SJSA1 (cell line): ENCODE measurements at places on chromosomes 6 and 20. TPM values are rescaled to one million over a fixed set of nuclear protein-coding genes. Genes with fewer than 3 reads are reported as not detected.

Gene NKAIN4
- not detected in 2 replicates for total RNA-seq

Gene FHL5
- total RNA-seq, result not detected in 2 replicates

Gene ZHX3
- 9.6 and 19.3 TPM in 2 replicates for total RNA-seq

DNA sequence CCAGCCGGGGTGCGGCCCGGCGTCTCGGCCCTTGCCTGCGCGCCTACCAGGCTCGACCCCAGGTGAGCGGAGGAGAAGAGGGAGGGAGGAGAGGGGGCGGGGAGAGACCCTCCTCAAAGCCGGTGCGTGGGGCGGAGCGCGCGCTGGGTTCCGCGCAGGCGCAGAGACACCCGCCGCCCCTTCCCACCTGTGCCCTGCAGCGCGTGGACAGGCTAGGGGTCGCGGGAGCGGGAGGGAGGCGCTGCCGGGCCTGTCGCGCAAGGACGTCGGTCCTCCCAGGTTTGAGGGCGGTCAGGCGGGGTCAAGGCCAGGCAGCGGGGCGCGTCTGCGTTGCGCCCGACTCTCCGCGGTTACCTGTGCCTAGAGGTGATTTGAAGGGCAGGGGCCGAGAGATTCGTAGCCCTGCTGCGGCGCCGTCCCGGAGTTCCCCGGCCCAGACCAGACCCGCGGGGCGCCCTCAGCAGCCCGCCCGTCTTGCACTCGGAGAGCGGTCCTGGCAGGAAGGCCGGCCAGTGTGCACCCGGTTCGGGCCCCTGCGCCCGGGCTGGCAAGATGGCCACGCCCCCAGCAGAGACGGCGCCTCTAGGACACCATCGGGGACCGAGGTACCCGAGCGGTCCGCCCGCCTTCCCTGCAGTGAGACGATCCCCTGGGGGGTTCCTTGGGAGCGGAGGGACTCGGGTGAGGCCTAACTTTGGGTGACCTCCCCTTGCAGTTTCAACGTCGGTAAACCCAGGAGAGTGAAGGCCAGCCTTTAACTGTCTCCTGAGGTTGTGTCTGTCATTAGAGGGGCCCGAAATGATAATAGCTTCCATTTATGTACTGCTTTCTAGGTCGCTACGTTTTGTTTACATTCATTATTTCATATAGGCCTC, 546 bp downstream of the C6orf136 start:
- no peaks in the 10 kb centered on the region for H3K27me3 ChIP-seq
- peak overlapping the region; percentile 83 for H3K4me3 ChIP-seq
- H3K4me1 ChIP-seq, result peaks cover 11% of the 10 kb centered on the region
- peaks cover 36% of the 10 kb centered on the region for H3K36me3 ChIP-seq

DNA sequence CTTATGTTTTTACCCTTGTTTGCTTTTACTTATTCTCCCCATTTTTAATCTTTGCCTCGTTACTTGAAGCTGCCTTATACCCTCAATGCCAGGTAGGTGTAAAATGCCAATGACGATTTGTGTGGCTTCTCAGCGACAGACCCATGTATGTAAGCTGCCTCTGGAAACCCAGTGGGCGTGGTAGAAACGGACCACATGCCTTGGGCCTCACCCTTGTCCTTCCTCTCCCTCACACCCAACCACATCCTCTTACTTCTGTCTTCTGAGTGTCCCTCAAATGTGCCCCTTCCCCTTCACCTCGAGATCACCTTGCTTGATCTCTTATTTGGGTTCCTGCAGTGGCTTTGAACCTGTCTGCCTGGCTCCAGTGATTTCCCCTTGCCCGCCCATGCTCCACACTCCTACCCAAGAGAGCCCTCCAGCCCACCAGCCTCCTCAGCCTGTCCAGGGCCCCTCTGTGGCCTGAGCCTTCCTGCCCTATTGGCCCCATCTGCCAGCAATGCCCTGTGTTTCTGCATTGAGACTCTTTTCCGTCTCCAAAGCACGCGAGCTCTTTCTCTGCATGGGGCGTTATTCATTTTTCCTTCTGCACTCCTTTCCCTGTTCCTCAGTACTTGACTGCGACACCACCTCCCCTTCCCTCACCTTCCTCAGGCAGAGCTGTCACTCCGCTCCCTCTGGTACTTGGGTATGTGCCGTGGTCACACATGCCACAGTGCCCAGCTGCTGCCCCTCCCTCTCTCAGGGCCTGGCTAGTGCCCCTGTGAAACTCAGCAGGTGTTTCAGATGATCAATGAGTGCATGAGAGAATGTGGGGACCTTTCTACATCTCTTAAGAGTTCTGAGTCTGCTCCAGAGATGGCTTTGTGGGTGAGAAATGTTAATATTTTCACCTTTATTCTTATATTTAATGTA, 115.4 kb downstream of the SLX4IP start:
- no peak overlapping the region for H3K4me3 ChIP-seq
- no peaks in the 10 kb centered on the region for H3K27me3 ChIP-seq
- H3K36me3 ChIP-seq, result no peaks in the 10 kb centered on the region
- no peak overlapping the region for H3K27ac ChIP-seq
- DNase-seq, result no peak

DNA sequence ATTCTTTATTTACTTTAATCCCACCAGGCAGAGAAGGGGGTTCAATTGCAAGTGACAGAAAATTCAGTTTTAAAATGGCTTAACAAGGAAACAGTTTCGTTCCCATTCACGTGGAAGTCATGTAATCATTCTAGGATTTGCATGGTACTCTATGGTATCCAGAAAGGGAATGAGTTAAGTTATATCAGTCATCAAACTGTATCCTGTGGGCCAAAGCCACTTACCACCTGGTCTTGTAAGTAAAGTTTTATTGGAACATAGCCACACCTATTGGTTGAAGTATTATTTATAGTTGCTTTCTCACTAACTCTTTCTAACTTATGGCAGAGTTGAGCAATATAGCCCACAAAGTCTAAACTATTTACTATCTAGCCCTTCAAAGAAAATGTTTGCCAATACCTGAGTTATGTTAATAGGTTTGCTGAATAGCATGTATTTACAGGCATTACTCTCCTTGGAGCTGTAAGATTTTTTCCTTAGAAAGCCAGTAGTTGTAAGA, 10.2 kb upstream of the MMS22L start:
- no peaks in the 10 kb centered on the region; the same call in 1 of the 2 replicates for H3K27me3 ChIP-seq
- peak overlapping the region; percentile 22 for H3K27ac ChIP-seq
- H3K36me3 ChIP-seq, result no peaks in the 10 kb centered on the region
- H3K4me1 ChIP-seq, result peaks cover 26% of the 10 kb centered on the region
- DNase-seq, result no peak
- no peak overlapping the region for H3K4me3 ChIP-seq

- H3K36me3 ChIP-seq, result no peaks in the 10 kb centered on the region
- no peak for DNase-seq
- H3K4me1 ChIP-seq, result no peaks in the 10 kb centered on the region
Observed at GRCh38 chr20:46894971-46895905, 595 bp downstream of the EYA2 start.

- peaks cover 16% of the 10 kb centered on the region for H3K36me3 ChIP-seq
- no peaks in the 10 kb centered on the region for H3K4me1 ChIP-seq
- no peak overlapping the region for H3K4me3 ChIP-seq
- H3K27me3 ChIP-seq, result no peaks in the 10 kb centered on the region
- no peak overlapping the region for H3K27ac ChIP-seq
Observed at GRCh38 chr20:35934050-35934449, 20.3 kb downstream of the SCAND1 start.

DNA sequence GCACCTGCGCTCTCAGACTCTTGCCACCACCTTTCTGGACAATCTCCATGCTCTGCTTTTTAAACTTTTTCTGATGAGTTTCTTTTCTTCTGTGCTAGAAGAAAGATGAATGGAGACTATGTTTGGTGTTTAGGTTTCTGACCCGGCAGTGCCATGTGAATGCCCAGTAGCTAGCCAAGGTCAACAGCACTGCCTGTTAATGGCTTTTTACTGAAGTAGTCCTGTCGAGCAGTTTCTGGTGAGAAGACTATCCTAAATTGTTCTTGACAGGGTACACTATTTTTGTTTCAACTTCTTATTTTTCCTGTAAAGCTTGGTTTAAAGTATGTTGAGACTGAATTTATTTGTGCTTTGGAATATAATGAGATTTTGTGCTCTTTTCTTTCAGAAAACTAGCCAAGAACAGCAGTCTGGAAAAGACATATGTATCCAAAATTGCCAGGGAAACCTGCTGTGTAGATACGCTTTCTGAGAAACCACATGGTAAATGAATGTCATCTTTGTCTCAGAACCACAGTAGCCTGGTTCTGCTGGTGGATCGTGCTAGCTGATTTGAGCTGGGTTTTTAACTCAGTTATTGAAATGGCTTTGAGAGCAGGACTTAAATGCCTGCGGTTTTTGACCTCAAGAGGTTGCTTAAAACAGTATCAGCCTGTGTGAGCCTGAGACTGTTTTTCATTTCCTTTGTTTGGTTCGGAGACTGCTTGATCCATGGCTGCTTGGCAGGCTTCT, 48.1 kb downstream of the KCNS1 start:
- H3K27me3 ChIP-seq, result no peaks in the 10 kb centered on the region; the same call in 1 of the 2 replicates
- H3K4me1 ChIP-seq, result peaks cover 27% of the 10 kb centered on the region
- peak overlapping the region; percentile 39 for H3K27ac ChIP-seq
- H3K4me3 ChIP-seq, result no peak overlapping the region
- H3K36me3 ChIP-seq, result peaks cover 11% of the 10 kb centered on the region

DNA sequence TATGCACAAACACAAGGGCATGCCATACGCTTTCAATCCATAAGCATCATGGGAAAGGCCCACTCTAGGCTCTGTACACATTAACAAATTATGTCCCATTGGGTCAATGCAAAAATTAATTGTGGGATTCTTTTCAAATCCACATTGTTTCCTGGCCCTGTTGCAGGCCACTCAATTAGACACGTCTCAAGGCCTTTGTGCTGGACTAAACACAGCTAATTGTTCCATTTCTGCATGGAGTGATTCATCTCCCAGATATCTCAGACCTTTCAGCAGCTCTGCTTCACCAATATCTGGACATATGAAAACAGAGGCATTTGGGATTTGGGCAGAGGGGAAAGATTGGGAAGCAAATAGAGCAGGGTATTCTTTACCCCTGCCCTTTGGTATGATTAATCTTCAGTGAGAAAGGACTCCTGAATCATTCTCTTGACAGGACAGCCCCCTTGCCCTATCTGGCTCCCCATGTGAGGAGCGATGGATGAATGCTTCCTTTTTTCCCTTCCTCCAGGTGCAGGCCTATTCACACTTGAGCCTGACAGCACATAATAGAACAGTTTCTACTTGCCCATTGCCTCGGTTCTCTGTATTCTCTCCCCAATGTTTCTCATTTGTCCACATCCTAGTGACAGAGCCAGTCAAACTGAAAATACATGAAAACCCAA, 547.6 kb downstream of the HAO1 start:
- no peaks in the 10 kb centered on the region for H3K4me1 ChIP-seq
- no peak overlapping the region for H3K4me3 ChIP-seq
- DNase-seq, result no peak
- H3K27ac ChIP-seq, result no peak overlapping the region

DNA sequence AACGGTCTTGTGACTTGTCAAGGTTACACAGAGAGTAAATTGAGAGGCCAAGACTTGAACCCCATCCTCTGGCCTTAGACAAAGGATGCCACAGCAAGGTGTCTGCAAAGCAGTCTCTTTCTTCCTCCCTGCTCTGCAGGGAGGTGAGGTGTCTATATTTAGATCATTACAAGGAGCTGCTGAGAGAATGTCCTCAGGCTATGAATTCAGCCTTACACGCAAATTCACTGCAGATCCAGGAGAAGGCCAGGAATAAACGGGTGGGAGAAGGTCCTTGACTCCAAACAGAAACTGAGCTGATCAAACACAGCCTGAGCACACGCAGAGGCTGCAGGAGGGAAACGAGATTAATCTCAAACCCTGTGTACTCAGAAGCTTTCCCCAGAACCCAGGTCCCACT, 48.6 kb upstream of the PTPRT start:
- H3K27me3 ChIP-seq, result no peaks in the 10 kb centered on the region
- H3K4me1 ChIP-seq, result no peaks in the 10 kb centered on the region
- DNase-seq, result no peak
- H3K27ac ChIP-seq, result no peak overlapping the region
- H3K36me3 ChIP-seq, result no peaks in the 10 kb centered on the region
